Activated T-cell treated with anti-CD3 and anti-CD28 coated beads, Interleukin-2, amount 50 U/mL, for 24 hours (primary cell): ENCODE measurements at places on chromosomes 11 and 22.

- no peak for DNase-seq
These were observed 43.6 kb upstream of the NTM start for GRCh38 chr11:131326829-131327228.

- DNase-seq, result no peak
These were observed 123.2 kb upstream of the BID start for GRCh38 chr22:17897426-17897825.

- no peak for DNase-seq
These were observed 54.1 kb downstream of the LIF start for GRCh38 chr22:30192427-30192826.

DNA sequence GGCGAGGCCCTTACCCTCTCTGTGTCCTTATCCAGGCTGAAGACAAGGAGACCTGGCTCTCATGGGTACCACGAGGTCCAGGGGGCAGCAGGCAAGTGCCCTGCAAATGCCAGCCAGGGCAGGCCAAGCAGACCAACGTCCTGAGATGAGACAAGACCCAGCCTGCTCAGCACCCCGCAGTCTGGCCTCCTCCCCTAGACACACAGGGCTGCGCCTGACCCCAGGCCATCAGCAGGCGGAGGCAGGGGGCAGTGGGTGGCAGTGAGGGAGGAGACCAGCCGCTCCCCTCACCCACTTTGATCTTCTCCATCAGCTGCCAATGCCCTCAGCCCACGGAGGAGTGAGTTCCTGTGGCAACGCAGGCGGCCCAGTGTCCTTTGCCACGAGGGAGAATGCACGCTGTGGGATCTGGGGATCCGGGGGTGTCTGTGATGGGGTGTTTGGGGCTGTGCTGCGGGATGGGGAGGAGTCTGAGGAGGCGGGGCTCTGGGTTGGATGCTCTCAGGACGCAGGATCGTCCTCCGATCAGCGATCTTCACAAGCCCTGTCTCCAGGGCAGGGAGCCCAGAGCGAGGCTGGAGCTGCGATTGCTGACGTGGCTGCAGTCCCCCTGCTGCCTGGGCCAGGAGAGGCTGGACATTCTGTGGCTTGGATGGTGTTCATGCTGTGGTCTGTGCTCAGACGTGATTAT, 30.5 kb upstream of the PPARA start:
- no peak for DNase-seq

GRCh38 chr22:46586531-46587011, 33.6 kb upstream of the GRAMD4 start:
- no peak for DNase-seq

DNA sequence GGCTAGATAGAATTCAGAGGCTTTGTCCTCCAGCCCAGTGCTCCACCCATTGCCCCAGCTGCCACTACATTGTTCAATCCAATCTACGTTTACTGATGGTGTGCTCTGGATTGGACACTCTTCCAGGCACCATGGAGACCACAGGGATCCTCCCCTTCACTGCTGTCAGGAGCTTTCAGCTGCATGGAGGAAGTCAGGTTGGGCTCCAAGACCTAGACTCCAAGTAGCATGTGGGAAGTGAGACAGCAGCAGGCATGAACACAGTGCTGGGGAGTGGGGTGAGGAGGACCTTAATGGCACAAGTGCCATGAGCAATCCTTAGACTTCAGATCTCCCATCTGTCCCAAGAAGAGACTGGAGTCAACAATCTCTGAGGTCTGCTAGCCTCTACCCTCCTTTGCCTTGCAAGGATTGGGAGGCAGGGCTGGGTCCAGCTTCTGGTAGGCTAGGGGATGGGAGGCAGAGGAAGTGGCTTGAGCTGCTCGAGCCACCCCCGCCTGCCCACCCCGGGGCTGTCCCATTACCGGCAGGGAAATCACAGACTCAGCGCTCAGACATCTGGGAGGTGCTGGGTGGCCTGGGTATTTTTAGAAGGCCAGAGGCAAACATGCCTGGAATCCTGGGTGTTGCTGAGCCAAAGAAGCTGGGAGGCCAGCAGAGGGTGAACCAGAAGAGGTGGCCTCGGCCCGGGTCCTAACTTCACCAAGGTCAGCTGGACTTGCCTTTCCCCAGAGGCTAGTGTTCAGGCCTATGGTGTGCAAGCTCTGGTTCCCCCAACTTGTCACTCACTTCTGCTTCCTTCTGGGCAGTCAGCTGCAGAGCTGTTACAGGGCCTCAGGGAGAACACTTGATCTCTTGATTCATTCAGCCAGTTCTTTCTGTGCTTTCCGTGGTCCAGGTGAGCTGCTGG, 15.2 kb upstream of the FCHSD2 start:
- no peak for DNase-seq

GRCh38 chr11:116357784-116358544, 414.8 kb downstream of the BUD13 start:
- no peak for DNase-seq

DNA sequence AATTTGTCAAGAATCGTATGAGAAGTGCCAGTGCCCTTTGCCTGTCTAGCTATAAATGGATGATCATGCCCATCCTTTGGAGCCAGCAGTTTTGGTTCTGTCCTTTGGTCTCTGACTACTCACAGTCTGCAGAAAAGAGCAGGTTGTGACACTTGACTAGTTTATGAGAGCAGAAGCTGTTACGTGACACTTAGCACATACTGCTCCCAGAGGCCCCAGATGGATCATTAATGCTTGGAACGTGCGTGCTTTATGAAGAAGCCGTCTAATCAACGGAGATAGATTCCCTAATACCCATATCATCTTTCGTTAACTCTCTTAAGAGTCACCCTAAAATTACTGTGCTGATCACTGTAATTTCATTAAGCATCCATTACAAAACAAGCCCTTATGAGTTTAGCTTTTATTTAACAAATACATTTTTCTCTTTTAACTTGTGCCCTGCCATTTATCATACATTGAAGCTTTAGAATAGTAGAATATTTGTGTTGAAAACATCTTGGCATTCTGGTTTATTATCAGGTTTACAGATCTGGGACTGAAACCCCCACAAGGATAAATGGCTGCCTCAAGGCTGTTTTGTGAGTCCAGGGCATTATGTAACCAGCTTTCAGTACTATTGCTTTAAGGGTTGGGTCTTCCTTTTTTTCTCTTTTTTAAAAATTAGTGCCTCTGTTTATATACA, 47.0 kb upstream of the ADORA2A start:
- DNase-seq, result no peak
